CD4-positive, alpha-beta T cell treated with Interleukin-1 beta for 1 hour (primary cell): ENCODE measurements at places on chromosomes 2 and 18.

DNA sequence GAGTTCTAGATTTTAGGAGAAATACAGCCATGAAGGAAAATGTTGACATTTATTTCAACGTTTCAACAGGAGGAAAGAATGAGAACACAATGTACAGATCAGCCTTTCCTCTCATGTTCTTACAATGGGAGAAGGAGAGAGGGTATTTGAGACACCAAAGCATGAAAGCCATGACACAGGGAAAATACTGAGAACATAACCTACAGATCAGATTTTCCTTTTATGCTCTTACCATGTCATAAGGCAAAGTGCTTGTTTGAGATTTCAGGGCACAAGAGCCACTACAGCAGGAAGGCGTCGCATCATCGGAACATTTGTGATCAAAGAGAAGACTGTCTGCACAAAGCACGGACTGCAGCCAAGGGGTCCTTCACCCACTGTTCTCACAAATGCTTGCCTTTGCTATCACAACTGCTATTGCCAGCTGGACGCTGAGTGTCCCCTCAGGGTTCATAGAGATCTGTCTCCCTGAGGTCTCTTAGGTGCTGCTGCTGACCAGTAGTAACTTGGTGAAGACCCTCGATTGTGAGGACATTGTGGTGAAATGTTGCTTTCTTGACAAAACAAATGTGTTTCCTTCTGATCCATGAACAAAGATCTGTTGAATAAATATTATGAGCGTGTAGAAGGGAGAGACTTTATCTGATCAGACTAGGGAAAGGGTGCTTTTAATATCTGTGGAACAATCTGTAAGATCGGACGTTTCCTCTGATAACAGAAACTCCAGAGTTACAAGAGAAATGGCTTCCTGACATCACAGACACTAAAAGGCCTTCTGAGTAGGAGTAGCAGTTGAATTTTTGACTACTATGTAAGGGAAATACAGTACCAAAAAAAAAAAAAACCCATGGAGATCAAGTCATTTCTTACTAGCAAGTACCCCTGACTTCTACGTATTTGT is 6.4 kb upstream of the IL1RL1 start:
- no peak for DNase-seq

DNA sequence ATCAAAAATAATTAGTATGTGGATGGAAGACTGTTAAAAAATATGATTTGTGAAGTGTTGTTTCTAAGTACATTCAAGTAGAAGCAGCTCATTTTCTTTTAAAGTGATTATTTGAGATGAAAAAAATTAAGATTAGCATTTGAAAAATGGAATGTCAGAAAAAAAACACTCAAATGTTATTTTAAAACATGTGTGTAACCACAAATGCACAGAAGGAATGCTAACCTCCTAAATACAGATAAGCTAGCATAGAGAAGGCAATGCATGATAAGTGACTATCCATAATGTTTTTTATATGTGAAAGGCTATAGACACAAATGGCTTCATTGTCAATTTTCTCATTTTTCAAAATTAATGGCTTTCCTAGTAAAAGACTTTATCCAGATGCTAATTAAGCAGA is 198.9 kb downstream of the NYAP2 start:
- no peak for DNase-seq

GRCh38 chr2:148979919-148980277 is 58.6 kb upstream of the LYPD6B start:
- DNase-seq: no peak

DNA sequence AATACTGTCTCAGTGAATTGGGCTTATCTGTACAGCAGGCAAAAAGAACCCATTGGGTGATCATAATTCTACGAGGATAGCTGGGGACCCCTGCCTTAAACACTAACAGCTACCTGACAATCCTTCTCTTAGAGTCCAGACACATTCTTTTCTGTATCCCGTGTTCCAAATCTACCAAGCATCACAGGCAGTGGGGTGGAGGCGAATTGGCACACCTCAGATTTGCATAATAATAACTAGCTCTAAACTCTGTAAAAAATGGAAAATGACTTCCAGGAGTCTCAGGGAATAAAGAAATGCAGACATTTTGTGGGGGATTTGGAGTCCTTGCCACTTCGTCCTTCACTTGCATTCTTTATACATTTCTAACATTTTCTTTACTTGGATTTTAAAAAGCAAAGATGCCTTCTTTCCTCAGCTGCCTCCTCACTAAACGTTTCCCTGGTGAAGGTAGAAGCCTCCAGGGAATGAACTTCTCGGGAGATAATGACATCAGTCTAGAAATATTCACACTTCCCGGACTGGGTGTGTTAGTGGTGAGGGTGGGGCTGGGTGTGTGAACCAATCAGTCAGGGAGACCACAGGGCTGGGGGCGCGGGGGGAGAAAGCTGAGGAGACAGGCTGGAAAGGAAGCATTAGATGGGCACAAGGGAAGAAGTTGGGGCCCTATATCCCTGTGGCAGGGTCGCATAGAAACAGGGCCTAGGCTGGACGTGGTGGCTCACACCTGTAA is 59.1 kb upstream of the BOD1L2 start:
- no peak for DNase-seq

DNA sequence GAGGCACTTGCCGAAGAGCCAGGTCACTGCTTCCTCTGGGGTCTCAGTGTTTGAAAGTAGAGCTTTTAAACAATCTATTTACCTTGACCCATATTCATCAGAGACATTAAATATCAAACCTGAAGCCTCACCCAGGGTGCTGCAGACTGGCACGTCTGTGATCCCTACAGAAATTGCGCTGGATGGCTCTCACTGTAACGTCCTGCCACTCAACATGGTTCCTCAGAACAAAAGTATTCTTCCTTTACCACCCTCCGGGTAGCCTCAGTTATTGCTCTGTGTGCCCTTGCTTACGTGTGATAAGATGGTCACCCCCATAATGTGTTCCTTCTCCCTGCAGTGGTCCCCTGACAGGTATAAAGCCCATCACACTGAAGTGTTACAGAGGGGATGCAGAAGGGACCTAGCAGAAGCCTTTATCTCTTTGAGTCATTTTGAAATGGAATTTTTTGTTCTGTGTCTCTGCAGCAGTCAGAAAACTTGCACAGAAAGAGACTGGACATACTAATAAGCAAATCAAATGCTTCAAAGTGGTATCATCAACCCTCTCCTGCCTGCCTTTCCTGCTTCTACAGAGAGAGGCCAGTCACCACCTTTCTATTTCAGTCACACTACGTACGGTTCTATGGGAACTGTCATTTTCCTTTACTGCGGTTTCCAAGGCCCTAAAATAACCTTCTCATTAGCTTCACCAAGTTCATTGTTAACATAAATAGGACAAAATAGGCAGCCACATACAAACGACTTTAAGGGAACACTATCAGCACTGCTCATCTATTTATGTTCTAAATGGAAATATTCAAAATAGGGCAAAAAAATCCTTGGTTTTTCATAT is 86.8 kb downstream of the METTL8 start:
- no peak for DNase-seq

- no peak for DNase-seq
Observed at GRCh38 chr18:24766376-24766775, 305.9 kb downstream of the HRH4 start.

GRCh38 chr2:99458529-99458928 is 31.3 kb downstream of the REV1 start:
- DNase-seq: no peak

DNA sequence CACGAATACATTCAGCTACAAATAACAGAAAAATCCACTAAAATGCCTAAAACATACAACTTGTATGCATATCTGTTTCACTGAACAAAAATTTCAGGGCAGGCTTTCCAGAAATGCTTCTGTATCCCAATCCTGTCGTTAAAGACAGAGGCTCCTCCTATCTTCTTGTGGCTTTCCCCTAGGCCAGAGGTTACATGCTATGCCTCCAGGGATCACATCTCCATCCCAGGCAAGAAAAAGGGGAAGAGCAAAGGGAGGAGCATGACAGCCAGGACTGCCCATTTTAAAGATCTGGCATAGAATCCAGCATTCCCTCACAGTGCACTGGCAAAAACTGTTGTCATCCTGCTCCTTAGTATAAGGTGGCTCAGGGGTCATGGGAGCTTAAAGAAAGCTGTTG is 268.7 kb upstream of the SETBP1 start:
- DNase-seq: no peak

- no peak for DNase-seq
Observed at GRCh38 chr2:10906926-10907625, 4.7 kb upstream of the KCNF1 start.

GRCh38 chr2:20823917-20824316 is 1.0 kb upstream of the LDAH start:
- no peak for DNase-seq

GRCh38 chr2:64692401-64692800 is 38.7 kb upstream of the SERTAD2 start:
- DNase-seq: no peak

- DNase-seq: no peak
Observed at GRCh38 chr2:69510204-69510603, 73.0 kb upstream of the NFU1 start.

DNA sequence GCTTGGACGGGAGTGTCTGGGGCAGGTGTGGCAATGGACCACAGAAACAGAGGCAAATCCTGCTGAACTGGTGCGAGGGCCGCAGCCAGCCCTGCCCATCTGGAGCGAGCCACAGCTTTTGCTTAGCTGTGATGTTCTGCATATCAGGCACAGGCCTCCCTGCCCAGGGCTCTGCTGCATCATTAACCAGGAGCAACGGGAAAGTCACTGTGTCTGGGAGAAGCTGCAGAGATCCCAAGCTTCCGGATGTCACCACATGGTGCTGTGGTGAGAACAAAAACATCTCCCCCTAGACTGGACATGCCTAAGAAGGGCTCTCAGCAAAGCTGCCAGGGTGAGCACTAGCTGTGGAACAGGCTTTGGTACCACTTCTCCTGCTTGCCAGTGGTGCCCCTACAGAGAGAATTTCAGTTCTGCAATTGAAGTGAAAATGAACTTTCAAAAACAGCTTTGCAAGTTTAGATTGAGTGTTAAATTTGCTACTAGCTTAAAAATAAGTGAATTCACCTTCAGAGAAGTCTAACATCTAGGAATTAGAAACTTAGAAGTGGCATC is 172.9 kb upstream of the MYT1L start:
- no peak for DNase-seq

GRCh38 chr2:174792309-174793025 is 28.2 kb upstream of the CHRNA1 start:
- no peak for DNase-seq

DNA sequence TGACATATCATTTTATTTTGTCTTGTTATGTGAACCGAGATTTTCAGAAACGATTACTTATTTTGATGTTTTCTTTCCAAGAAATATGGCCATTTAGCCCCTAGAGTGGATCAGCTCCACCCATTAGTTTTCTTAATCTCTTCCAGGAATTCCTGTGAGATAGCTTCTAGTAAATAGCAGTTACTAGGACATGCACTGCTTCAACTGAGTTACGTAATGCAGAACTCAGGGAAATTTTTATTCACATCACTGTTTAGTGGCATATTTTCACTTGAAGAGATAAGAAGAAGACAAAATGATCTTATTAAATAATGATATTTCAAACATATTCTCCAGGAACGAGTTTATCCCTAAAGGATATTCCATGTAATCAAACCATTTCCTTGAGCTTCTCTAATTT is 573.5 kb upstream of the CNTNAP5 start:
- DNase-seq: no peak

DNA sequence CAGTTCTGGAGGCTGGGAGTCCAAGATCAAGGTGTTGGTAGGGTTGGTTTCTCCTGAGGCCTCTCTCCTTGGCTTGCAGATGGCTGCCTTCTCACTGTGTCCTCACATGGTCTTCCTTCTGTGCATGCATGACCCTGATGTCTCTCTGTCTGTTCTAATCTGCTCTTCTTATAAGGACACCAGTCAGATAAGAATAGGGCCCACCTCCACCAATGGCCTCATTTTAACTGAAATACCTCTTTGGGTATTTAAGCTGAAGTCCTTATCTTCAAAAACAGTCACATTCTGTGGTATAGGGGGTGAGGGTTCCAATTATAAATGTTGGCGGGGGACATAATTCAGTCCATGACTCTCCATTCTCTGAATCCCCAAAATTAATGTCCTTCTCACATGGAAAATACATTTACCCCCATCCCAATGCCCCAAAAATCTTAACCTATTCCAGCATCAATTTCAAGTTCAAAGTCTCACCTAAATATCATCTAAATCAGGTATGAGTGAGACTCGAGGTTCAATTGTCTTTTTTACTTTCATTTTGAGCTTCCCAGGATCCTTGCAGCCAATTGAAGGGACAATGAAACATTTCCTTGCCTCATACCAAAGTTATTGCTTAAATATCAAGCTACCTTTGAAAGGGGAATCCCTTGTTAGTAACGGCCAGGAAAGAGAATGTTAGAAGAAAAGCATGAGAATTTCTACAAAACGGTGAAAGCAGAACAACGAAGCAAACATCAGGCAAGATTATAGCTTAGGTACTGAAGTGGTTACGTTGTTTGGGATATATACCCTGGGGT is 20.6 kb upstream of the CNOT11 start:
- no peak for DNase-seq

DNA sequence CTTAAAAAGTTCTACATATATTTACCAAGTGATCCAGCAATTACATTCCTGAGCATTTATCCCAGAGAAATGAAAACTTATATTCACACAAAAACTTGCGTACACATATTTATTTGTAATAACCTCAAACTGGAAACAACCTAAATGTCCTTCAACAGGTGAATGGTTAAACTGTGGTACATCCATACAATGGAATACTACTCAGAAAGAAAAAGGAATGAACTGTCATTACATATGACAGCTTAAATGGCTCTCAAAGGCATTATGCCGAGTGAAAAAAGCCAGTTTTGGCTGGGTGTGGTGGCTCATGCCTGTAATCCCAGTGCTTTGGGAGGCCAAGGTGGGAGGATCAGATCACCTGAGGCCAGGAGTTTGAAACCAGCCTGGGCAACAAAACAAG is 79.1 kb upstream of the DYNC1I2 start:
- no peak for DNase-seq

DNA sequence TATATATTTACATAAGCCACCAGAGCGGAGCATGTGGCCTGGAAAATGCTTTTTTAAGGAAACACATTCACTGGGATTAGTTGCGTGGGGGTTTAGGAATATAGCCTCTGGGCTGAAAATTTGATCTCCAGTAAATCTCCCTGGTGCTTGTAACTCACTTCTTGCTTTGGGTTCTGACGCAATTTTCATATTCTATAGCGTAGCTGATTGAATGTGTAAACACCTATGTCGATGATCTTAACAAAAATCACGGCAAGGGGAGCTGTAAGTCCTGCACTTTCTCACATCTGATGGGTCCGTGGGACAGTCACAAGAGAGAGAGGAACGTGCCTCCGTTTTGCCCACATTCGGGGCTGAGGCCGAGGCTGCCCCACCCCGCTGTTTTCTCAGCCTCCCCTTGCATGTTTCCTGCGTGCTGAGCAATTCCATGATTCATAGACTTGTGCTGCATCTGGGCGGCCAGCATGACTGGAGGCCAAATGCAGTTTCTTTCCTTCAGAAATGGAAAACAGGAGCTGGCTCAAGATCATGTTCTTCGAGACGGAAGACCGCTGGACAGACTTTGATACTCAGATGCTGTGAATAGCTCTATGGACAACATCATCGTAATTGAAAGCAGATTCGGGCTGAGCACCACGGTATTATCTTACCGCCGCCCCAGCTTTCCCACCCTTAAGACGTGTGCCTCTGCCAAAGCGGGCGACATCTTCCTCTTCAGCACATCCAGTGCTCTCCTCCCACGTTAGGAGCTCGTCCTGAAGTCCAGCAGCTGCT is 109.2 kb downstream of the TMEM18 start:
- DNase-seq: no peak
